CD4-positive, alpha-beta T cell treated with Interleukin-17A for 4 hours (primary cell): ENCODE measurements at places on chromosomes 12 and 14.
A peak's percentile ranks its signal among the peaks of the same experiment; 100 is the strongest.

- DNase-seq, result no peak
Measured at GRCh38 chr12:64459394-64459891, 7.5 kb downstream of the TBK1 start.

GRCh38 chr14:60300019-60300418 lies 51.0 kb downstream of the PPM1A start:
- no peak for DNase-seq

GRCh38 chr12:42462486-42462885 lies 127.1 kb downstream of the PRICKLE1 start:
- no peak for DNase-seq

- no peak for DNase-seq
Measured at GRCh38 chr14:89085231-89085731, 260.8 kb downstream of the TTC8 start.

GRCh38 chr14:98705871-98706300 lies 566.1 kb downstream of the BCL11B start:
- no peak for DNase-seq

GRCh38 chr12:56635806-56636674 lies 5.9 kb upstream of the BAZ2A start:
- DNase-seq, result peak; percentile 90

GRCh38 chr12:131947482-131948027 lies 2.2 kb upstream of the EP400 start:
- DNase-seq, result no peak

DNA sequence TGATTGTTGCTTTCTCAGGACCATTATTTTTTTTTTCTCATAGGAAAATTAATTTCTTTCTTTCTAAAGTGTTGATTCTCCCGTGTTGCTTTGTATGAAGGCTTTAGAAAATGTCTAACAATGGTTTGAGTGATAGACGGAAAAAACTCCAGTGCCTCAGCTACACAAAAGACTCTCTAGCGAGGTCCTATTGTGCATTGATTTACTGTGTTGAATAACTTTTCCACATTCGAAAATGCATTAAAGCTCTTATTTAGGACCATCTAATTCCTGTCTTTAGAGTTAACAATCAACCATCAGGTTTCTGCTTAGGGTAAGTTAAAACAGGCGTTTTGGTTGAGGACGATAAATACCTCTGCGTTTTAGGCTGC lies 99.6 kb downstream of the PTPN11 start:
- DNase-seq, result no peak

GRCh38 chr12:4145990-4146859 lies 127.3 kb upstream of the CCND2 start:
- DNase-seq, result peak; percentile 11
